IMR-90 (cell line): ENCODE measurements at places on chromosomes 4 and X. TPM values are rescaled to one million over a fixed set of nuclear protein-coding genes. Genes with fewer than 3 reads are reported as not detected.

The SSX1 gene
- not detected in 2 replicates for total RNA-seq

- DNase-seq: no peak
These were observed 245.2 kb downstream of the RAB28 start for GRCh38 chr4:13238936-13239335.

The FRMD7 gene
- total RNA-seq: not detected in 2 replicates

The MAGEA2B gene
- not detected in 2 replicates for total RNA-seq

GRCh38 chrX:2340991-2341390 is 159.8 kb downstream of the DHRSX start:
- DNase-seq: no peak

DNA sequence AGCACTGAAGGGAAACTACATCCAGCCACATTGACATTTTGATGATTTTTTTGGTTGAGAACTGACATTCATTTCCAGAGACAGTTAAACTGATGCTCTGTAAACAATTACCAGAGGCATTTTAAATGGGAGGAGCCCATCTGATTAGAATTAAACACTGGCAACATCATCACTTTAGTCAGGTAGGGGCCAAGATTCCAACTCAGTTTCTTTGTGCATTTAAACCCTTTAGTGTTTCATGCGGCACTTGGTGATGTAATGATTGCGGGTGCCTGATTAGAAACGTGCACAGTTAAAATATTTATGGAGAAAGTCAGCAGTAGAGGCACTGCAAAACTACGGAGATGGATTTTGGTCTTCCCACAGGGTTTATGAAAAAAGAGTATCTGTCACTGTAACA is 16.1 kb downstream of the TNIP3 start:
- DNase-seq: peak; percentile 41

The TET2 gene
- total RNA-seq: 22.8 and 25.3 TPM in 2 replicates

DNA sequence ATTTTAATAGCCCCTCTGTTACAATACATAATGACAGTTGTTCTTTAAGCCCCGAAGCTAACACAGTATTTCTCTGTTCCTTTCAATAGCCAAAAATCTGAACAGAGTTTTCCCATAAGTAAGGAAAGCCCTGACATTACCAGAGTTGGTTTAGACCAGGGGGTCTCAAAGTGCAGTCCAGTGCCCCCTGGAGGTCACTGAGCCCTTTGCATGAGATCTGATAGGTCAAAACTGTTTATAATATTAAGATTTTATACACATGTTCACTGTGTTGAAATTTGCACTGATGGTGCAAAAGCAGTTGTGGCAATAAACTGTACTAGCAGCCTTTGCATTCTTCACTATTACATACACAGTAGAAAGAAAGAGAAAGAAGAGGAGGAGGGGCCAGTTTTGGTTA is 177.1 kb downstream of the SPANXN3 start:
- DNase-seq: no peak

DNA sequence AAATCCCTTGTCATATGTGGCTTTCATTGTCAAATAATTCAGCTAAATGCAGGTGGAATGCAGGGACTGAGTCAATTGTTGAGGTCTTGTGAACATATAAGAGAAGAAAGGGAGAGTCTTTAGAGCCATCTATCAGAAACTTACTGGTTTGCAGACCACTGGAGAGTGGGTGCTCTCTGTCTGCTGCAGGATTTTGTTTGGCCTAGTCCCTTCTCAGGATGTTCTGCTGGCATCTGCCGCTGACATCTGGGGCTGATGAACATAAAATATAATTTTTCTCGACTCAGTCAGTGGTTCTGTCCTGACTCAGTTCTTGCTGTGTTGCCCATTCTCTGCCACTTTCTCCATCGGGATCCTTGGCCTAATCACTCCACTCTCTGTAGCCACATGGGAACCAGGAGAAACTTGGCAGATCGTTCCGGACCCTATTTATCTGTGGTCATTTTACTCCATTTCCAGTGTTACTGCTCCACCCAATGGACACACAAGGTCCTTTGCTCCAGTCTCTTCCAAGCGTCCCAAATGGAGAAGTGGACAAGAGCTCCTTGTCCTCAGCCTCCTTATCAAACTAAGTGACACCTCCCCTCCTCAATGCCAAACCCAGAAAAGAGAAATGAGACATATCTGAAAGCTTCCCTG is 436.2 kb downstream of the FAT4 start:
- DNase-seq: peak; percentile 54

- DNase-seq: no peak
These were observed 3.0 kb downstream of the PDLIM3 start for GRCh38 chr4:185532293-185532692.

The DAPP1 gene
- not detected in 2 replicates for total RNA-seq

The METTL14 gene
- 5.0 and 7.5 TPM in 2 replicates for total RNA-seq

The ENPEP gene
- 0.18 and 0.28 TPM in 2 replicates for total RNA-seq

The MAPK10 gene
- total RNA-seq: 6.4 and 6.5 TPM in 2 replicates

DNA sequence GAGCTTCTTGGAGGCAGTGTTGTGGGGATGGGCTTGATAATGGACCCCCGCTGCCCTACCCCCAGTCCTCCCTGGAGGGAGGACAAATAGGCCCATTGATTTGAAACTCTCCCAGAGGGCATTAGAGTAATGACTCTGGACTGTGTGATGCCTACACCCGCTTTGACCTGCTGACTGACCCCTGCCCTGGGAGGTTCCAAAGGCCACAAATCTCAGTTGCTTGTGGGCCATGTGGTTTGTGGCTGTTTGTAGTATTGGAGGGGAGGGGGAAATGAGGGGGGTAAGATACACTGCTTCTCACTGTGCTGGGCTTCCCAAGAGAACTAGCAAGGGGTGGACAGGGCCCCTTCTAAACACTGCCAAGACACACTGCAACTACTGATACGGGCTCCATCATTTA is 27.6 kb upstream of the BCORL1 start:
- no peak for DNase-seq

The SLC10A6 gene
- total RNA-seq: not detected in 2 replicates

DNA sequence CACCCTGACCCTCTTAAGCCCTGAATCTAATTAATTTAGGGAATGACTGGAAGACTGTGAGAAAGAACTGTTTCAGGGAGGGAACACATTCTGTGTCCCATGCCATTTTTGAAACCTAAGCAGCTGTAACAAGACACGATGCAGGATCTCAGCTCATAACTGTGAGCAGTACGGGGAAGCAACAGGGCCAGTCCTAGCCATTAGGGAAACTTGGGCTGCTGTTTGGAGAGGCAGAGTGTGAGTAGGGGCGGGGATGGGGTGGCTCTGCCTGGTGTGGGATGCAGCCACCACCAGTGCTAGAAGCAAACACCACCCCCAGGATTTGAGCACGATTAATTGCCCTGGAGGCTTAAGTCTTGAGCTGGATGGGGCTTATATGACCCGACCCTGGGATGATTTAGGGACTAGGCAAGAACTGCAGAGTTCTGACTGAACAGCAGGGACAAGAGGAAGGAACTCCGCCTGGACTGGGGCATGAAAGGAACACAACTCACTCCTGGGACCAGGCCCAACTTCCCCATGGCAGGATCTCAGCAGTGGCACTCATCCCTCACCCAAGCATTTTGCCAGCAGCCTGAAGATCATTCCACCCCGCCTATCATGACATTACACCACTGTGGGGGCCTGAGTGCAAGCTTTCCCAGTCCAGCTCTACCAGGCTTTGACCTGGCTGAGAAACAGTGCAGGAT is 43.1 kb downstream of the ATRX start:
- no peak for DNase-seq

GRCh38 chr4:152325831-152326230 is 210.1 kb downstream of the FBXW7 start:
- DNase-seq: no peak

The CFI gene
- 0.18 and 0.28 TPM in 2 replicates for total RNA-seq

- DNase-seq: peak; percentile 25
These were observed 23.0 kb downstream of the RPA4 start for GRCh38 chrX:96906741-96907140.

The DCAF4L1 gene
- under 0.01 and 0.18 TPM in 2 replicates for total RNA-seq

GRCh38 chr4:118967393-118967792 is 78.7 kb downstream of the SYNPO2 start:
- DNase-seq: peak; percentile 81

DNA sequence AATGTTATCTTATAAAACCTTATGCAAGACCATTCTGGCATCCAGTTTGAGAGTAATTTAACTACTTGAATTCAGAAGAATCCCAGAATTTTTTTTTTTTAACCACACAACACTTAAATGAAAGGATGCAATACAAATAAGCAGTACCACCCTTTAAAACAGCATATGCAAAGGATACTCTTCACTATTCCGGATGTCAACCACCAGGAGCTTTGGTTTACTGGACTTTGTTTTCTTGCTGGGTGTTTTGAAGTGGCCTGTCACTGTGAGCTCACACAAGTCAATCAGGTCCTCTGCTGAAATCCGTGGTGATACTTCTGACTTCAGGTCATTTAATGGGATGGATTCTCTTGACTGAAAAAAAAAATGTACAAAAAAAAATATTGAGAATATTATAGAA is 200.0 kb downstream of the TBCK start:
- DNase-seq: no peak

- no peak for DNase-seq
These were observed 80.6 kb downstream of the HMGB2 start for GRCh38 chr4:173253561-173253960.

GRCh38 chrX:40262157-40263013 is 164.6 kb upstream of the BCOR start:
- peak; percentile 41 for DNase-seq

The MTMR8 gene
- total RNA-seq: under 0.01 TPM in 1 of 2 replicates, not detected in the other

The ZNF711 gene
- 2.3 and 3.9 TPM in 2 replicates for total RNA-seq

- DNase-seq: no peak
These were observed 189.3 kb downstream of the DHRSX start for GRCh38 chrX:2311501-2311900.

- peak; percentile 23 for DNase-seq
These were observed 135.1 kb downstream of the ARHGAP6 start for GRCh38 chrX:11530621-11531020.

- no peak for DNase-seq
These were observed 54.0 kb upstream of the PLAC1 start for GRCh38 chrX:134712272-134712671.

The EGF gene
- 2.2 and 4.2 TPM in 2 replicates for total RNA-seq

GRCh38 chr4:38621028-38621684 is 42.8 kb upstream of the KLF3 start:
- DNase-seq: peak; percentile 87

- DNase-seq: no peak
These were observed 96.5 kb downstream of the CHRDL1 start for GRCh38 chrX:110699109-110699508.

DNA sequence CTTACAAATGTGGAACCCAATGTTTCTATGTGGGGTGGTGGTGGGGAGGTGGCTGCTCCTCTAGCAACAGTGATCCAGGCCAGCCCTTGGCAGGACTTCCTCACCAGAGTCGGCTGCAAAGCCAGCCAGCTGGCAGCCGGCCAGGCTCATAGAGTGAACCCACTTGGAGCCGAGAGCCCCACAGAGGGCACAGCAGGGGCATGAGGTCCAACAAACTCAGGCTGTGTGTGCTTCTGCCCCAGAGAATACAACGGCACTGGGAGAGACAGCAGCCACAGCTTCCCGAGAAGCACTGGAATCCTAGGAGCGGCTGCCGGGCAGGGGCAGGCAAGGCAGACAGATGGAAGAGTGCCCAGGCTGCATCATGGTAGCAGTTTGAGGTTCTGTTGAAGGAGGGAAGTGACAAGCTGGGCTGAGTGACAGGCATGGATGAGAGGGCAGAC is 23.5 kb upstream of the SOWAHD start:
- DNase-seq: no peak

The ACE2 gene
- not detected in 2 replicates for total RNA-seq

The CCSER1 gene
- not detected in 2 replicates for total RNA-seq

The SMIM31 gene
- not detected in 2 replicates for total RNA-seq

DNA sequence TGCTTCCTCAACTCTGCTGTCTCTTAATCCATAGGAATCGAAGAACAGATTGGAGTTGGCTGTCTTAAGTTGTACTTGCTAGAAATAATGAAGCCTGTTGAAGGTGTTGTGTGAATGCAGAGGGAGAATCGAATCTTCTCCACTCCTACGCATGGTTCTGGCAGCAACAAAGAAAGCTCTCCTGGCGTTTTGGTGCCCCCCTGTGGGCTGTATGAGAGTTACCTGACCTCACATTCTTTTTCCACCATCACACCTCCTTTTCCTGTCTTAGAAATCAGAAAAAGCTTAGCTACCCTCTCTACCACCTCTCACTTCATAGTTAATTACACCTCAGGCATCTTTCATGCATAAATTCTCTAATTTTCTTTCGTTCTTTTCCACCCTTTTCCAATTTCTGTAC is 16.3 kb downstream of the KLF8 start:
- DNase-seq: peak; percentile 25

DNA sequence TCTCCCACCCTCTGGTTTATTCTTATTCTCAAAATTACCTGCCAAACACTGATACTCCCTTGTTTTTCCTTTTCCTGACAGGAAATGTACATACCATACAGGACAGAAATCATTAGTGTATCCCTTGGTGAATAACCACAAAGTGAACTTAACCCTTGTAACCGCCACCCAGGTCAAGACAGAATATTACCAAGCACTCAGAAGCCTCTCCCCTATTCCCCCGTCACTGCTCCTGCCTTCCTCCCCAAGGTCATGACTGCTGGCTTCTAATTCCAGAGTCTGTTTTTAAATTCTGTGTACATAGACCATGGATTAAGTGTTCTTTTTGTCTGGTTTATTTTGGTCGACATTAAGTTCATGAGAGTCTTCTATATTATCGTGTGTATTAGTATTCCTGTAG is 37.7 kb downstream of the HTT start:
- no peak for DNase-seq

GRCh38 chr4:2363951-2364653 is 54.3 kb downstream of the ZFYVE28 start:
- no peak for DNase-seq

The ZXDA gene
- 3.4 and 3.6 TPM in 2 replicates for total RNA-seq

- DNase-seq: no peak
These were observed 5.3 kb upstream of the SHISA3 start for GRCh38 chr4:42391981-42392380.
